ENCODE measurements at places on chromosomes 4 and X.

- H3K36me3 ChIP-seq: no peaks in the 10 kb centered on the region
- H3K27me3 ChIP-seq: peaks cover 14% of the 10 kb centered on the region
- H3K4me3 ChIP-seq: no peak within 1 kb of the TSS
- no peak for DNase-seq
- H3K27ac ChIP-seq: no peak within 1 kb of the TSS
Observed at GRCh38 chrX:152637649-152638442, at the start of gene GABRQ. Gene GABRQ, plus strand, starts transcription at chrX:152637895. Its CDS starts 308 bp downstream, at chrX:152638203.

GRCh38 chr4:178185517-178185916 is 743.3 kb upstream of the AGA start:
- H3K27ac ChIP-seq: no peak overlapping the region
- H3K4me3 ChIP-seq: no peak overlapping the region
- peaks cover 12% of the 10 kb centered on the region for H3K36me3 ChIP-seq
- no peaks in the 10 kb centered on the region for H3K27me3 ChIP-seq
- H3K4me1 ChIP-seq: no peaks in the 10 kb centered on the region

DNA sequence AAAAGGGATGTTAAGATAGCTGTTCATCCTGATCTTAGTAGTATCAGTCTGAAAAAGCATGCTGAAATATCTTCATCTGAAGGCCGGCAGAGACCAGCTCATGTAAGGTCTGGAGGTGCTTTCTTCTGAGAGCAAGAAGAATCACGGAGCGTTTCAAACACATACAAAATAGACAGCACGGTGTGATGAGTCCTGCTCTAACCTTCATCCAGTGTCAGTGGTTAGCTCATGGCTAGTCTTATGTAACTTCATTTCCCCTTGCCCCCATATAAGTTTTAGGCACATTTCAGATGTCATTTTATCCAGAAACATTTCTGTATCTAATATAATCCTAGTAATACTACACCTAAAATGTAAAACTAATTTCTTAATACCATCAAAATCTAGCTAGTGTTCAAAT is 27.8 kb downstream of the ADD1 start:
- H3K4me1 ChIP-seq: peaks cover 50% of the 10 kb centered on the region
- H3K36me3 ChIP-seq: no peaks in the 10 kb centered on the region

- no peaks in the 10 kb centered on the region for H3K36me3 ChIP-seq
- no peak for DNase-seq
- H3K27ac ChIP-seq: no peak overlapping the region
- no peaks in the 10 kb centered on the region for H3K4me1 ChIP-seq
Observed at GRCh38 chr4:28916585-28916984, 1803.6 kb upstream of the PCDH7 start.

GRCh38 chr4:99102634-99103033 is 14.0 kb upstream of the ADH5 start:
- no peaks in the 10 kb centered on the region for H3K4me1 ChIP-seq
- H3K27me3 ChIP-seq: peaks cover 3% of the 10 kb centered on the region
- no peak overlapping the region for H3K27ac ChIP-seq
- H3K4me3 ChIP-seq: no peak overlapping the region
- DNase-seq: no peak

DNA sequence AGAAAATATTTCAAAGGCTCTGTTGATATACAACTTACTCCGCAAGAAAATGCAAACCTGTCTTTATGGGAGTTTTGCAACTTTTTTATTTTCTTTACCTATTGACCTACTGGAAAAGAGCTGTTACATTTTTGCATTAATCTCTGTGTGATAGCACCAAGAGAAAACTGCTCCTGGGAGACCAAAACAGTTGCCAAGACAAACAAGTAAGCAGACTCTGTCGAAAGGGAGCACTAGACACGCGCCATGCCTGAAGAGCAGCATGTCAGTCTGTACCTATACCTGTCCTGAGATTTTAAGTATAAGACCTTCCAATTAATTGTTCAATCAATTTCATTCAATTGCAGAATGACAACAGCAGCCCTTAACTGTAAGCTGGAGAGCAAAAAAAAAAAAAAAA is 56.0 kb upstream of the TECRL start:
- no peak overlapping the region for H3K27ac ChIP-seq
- peaks cover 4% of the 10 kb centered on the region for H3K36me3 ChIP-seq
- H3K27me3 ChIP-seq: no peaks in the 10 kb centered on the region
- no peak overlapping the region for H3K4me3 ChIP-seq
- DNase-seq: no peak

Measured in natural killer cell treated with Interleukin-12 subunit alpha and Interleukin-12 subunit beta and Interleukin-15 and Interleukin-18, amount 100 ng/mL, for 72 hours (primary cell).